ENCODE measurements at places on chromosomes 12 and 14. TPM values are rescaled to one million over a fixed set of nuclear protein-coding genes. Genes with fewer than 3 reads are reported as not detected.

SLC39A5 gene
- polyA plus RNA-seq: 0.18 TPM

DNA sequence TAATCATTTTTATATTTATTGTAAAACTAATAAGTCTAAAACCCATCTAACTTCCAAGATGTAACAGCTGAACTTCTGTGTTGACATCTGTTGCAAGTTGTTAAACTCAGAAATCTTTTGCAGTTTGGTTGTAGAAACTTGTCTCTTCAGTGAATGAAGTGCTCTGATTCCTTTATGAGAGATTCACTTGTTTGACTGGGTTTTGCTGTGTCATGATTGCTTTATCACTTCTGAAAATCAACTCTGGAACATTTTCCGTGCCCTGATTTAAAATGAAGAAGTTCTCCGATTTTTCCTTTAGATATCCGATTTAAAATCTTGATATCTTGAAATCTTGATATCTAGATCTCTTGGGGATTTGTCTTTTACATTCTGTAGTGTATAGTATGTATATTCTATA lies 65.1 kb downstream of the DIP2B start:
- DNase-seq: no peak

GRCh38 chr14:100425429-100425827 lies 102.3 kb downstream of the SLC25A47 start:
- DNase-seq: no peak

GRCh38 chr12:110627500-110628195 lies 13.7 kb downstream of the TCTN1 start:
- no peak for DNase-seq

- no peak for DNase-seq
These were observed 2.1 kb upstream of the BDKRB2 start for GRCh38 chr14:96202441-96203094.

DNA sequence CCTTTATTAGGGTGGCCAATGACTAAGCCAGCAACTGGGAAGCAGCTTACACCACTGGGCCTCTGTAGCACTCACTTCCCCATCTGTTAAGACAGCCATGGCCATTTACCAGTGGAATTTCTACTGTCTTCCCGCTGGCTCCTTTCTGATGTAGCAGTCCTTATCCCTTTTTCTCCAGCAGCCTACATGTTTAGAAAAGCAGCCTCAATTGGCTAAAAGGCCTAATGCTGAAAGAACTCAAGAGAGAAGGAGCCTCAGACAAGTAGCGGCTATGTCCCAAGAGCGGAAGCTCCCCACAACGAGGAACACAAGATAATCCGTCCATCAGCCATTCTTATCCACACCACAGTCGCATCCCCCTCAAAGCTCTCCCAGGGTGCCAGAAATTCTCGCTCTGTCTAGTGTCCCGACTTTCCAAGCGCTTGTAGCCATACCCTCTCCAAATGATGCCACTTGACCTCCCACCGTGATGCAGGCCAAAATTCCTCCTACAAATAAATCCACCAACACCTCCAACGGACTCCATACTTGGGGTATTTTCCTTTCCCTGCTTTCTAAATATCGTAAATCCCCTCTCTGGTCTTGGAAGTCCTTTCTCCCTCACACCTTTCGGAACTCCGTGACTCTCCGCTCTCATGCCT lies 624 bp downstream of the M6PR start:
- DNase-seq: peak; percentile 41

GRCh38 chr14:103729496-103730448 lies 14.2 kb downstream of the ZFYVE21 start:
- DNase-seq: no peak
